ENCODE measurements at places on chromosomes 11 and 22. TPM values are rescaled to one million over a fixed set of nuclear protein-coding genes. Genes with fewer than 3 reads are reported as not detected.

The DCDC1 gene
- 0.08 TPM for total RNA-seq

- no peak overlapping the region for H3K4me3 ChIP-seq
- H3K27me3 ChIP-seq: no peaks in the 10 kb centered on the region
- H3K4me1 ChIP-seq: no peaks in the 10 kb centered on the region
- H3K27ac ChIP-seq: no peak overlapping the region
- DNase-seq: no peak
These were observed 478.2 kb downstream of the BUD13 start for GRCh38 chr11:116294630-116295029.

- 0 out of 2 replicates have a peak, but pooled peaks cover 2% of the 10 kb centered on the region for H3K36me3 ChIP-seq
- H3K27ac ChIP-seq: no peak overlapping the region
- no peaks in the 10 kb centered on the region for H3K4me1 ChIP-seq
- H3K4me3 ChIP-seq: no peak overlapping the region
- DNase-seq: no peak
These were observed 14.2 kb downstream of the TMEM121B start for GRCh38 chr22:17106785-17107546.

- peak; percentile 73 for DNase-seq
- no peak overlapping the region for H3K27ac ChIP-seq
- H3K4me1 ChIP-seq: no peaks in the 10 kb centered on the region
- no peaks in the 10 kb centered on the region for H3K27me3 ChIP-seq
- H3K36me3 ChIP-seq: no peaks in the 10 kb centered on the region
These were observed 74.8 kb upstream of the SLC22A12 start for GRCh38 chr11:64516226-64516625.

The MS4A6E gene
- not detected for total RNA-seq

The OR6T1 gene
- total RNA-seq: not detected

DNA sequence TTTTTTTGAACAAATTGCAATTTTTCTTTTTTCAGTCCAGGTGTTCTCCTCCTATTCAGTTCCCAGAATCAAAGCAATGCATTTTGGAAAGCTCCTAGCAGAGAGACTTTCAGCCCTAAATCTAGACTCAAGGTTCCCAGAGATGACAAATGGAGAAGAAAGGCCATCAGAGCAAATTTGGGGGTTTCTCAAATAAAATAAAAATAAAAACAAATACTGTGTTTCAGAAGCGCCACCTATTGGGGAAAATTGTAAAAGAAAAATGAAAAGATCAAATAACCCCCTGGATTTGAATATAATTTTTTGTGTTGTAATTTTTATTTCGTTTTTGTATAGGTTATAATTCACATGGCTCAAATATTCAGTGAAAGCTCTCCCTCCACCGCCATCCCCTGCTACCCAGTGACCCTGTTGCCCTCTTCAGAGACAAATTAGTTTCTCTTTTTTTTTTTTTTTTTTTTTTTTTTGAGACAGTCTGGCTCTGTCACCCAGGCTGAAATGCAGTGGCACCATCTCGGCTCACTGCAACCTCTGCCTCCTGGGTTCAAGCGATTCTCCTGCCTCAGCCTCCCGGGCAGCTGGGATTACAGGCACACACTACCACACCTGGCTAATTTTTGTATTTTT lies 6.2 kb upstream of the UBE4A start:
- H3K36me3 ChIP-seq: no peaks in the 10 kb centered on the region
- no peak overlapping the region for H3K27ac ChIP-seq
- peak; percentile 40 for DNase-seq
- no peaks in the 10 kb centered on the region for H3K4me1 ChIP-seq
- H3K27me3 ChIP-seq: no peaks in the 10 kb centered on the region

DNA sequence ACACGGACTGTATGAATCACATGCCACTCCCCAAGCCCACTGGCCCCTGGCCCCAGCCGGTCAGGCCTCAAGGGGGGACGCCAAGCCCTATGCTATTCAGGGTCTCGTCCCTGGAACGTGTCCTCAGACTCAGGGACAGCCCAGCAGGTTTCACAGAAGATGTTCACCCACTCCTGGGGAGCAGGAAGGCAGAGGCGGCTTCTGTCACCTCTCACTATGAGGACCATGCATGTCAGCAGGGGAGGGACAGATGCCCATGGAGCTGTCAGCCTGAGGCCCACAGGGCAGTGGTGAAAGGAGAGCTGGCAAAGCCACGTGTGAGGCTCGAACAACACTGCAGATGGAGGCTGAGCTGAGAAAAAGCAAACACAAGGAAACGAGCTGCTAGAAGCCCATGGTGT lies 192.0 kb downstream of the SHANK2 start:
- no peaks in the 10 kb centered on the region for H3K36me3 ChIP-seq
- H3K4me1 ChIP-seq: no peaks in the 10 kb centered on the region
- no peak overlapping the region for H3K27ac ChIP-seq
- DNase-seq: no peak

DNA sequence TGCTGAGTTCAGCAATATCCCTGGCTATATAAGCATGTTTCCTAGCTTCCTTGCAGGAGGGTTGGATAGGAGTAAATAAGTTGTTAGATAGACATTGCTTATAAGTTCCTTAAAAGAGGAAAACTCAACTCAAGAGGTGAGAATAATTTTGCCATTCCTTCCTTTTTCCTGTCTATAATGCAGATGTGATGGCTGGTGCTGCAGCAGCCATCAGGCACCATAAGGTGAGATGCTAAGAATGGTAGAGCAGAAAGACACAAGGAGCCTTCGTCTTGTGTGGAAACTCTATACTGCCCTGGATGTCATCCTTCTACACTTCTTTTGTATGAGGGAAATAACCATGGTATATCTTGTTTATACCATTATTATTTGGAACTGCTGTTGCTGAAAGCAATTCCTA lies 74.5 kb upstream of the GRK3 start:
- no peaks in the 10 kb centered on the region for H3K27me3 ChIP-seq
- no peak overlapping the region for H3K4me3 ChIP-seq
- H3K36me3 ChIP-seq: no peaks in the 10 kb centered on the region
- peaks cover 55% of the 10 kb centered on the region for H3K4me1 ChIP-seq

The BRMS1 gene
- total RNA-seq: 40.5 TPM

DNA sequence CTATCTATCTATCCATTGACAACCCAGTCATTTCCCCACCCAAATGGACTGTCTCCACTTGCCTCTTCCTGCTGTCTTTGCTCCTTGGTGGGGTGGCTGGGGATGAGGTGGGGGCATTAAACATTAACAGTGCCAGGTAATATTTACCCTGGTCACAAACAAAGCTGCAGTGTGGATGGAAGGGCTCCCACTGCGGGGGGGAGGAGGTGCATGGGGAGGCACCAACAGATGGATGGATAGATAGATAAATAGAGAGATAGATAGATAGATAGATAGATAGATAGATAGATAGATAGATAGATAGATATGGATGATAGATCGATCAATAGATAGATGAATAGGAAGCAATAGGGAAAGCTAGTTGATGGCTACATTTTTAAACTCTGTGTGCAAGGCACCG lies 2.3 kb upstream of the FXYD2 start:
- H3K27me3 ChIP-seq: no peaks in the 10 kb centered on the region
- no peak overlapping the region for H3K4me3 ChIP-seq
- H3K27ac ChIP-seq: no peak overlapping the region
- peaks cover 23% of the 10 kb centered on the region for H3K4me1 ChIP-seq

The CDC42BPG gene
- 0.03 TPM for total RNA-seq

The NLRP10 gene
- not detected for total RNA-seq

DNA sequence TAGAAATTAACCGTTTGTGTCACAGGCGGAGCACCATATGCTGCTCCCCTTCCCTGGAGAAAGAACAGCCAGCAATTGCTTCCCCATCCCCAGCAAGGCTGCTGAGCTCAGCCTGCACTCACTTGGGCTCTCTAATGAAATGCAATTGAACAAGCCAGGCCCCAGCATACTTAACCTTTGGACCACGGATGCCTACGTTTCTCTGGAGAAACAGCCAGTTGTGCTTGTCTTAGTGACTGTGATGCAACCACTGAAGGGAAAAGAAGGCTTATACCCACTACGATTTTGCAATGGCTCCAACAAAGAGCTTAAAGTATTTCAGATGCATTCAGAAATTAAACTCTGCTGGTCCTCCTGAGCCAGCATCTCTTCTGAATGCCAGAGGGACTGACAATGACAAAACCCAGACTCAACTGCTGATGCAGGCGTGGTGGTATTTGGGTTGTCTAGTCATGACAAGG lies 51.3 kb upstream of the SESN3 start:
- no peak overlapping the region for H3K27ac ChIP-seq
- DNase-seq: no peak
- H3K36me3 ChIP-seq: no peaks in the 10 kb centered on the region
- no peaks in the 10 kb centered on the region for H3K27me3 ChIP-seq

GRCh38 chr11:69775163-69775755 lies at the start of gene FGF4:
Gene FGF4 (minus strand): TSS chr11:69775341. CDS start chr11:69775084, 257 bp downstream.
- no peak for DNase-seq
- no peaks in the 10 kb centered on the region for H3K27me3 ChIP-seq
- H3K4me3 ChIP-seq: no peak within 1 kb of the TSS
- no peaks in the 10 kb centered on the region for H3K4me1 ChIP-seq

DNA sequence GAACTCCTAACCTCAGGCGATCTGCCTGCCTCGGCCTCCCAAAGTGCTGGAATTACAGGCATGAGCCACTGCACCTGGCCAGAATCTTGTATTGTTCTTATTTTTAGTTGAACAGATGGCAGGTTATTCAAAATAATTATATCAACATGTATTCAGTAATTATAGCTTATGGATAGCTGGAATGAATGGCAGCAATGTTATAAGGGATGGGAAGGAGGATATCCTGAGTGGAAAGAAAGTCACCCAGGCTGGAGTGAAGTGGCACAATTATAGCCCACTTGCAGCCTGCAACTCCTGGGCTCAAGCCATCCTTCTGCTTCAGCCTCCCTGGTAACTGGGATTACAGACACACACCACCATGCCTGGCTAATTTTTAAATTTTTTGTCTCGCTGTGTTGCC lies 88.1 kb downstream of the MED15 start:
- no peaks in the 10 kb centered on the region for H3K27me3 ChIP-seq
- no peaks in the 10 kb centered on the region for H3K36me3 ChIP-seq
- no peak for DNase-seq
- H3K4me3 ChIP-seq: no peak overlapping the region
- peaks cover 3% of the 10 kb centered on the region for H3K4me1 ChIP-seq

All from SJCRH30 (cell line).